GM12878 (cell line): ENCODE measurements at places on chromosomes 6 and 20. TPM values are rescaled to one million over a fixed set of nuclear protein-coding genes. Genes with fewer than 3 reads are reported as not detected.

GRCh38 chr6:80098392-80098791 lies 8.1 kb upstream of the BCKDHB start:
- H3K27ac ChIP-seq: no peak overlapping the region
- no peak overlapping the region for H3K4me3 ChIP-seq
- no peaks in the 10 kb centered on the region for H3K27me3 ChIP-seq
- H3K36me3 ChIP-seq: no peaks in the 10 kb centered on the region
- no peak for DNase-seq

DNA sequence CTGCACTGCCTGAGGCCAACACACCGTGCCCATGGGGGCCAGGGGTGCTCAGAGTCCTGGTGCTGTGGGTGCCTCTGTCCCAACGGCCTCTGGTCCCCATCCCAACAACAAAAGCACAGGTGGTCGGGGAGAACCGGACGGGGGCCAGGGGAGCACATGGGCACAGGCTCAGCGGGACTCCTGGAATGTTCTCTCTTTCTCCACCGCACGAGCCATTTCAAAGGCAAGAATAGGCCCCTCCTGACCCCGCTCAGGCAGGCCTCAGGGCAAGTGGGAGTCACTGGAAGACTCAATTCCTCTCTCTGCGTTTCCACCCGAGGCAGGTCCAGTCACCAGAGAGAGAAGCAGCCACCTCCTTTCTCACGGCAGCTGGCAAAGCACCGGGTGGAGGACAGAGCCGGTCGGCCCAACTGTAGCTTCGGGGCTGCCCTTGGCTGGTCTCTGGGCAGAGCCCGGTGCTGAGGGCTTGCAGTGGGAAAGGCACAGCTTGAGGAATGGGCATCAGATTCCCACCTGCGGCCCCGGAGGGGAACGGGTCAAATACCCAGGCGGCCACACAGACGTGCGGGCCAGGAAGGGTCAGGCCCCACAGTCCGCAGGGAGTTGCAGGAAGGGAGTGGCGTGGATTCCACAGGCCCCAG lies 55.2 kb downstream of the KCNQ2 start:
- H3K36me3 ChIP-seq: no peaks in the 10 kb centered on the region
- H3K27me3 ChIP-seq: no peaks in the 10 kb centered on the region; the same call in none of the 2 replicates
- H3K4me3 ChIP-seq: no peak overlapping the region
- H3K4me1 ChIP-seq: no peaks in the 10 kb centered on the region
- no peak for DNase-seq

Gene ZSCAN26
- 5.9 and 6.0 TPM in 2 replicates for polyA plus RNA-seq

Gene RGS17
- polyA plus RNA-seq: 0.17 and 0.18 TPM in 2 replicates
